Fibroblast of mammary gland (primary cell): ENCODE measurements at places on chromosomes 2 and 18.

GRCh38 chr2:127185705-127186104, 34.4 kb downstream of the CYP27C1 start:
- DNase-seq, result no peak

DNA sequence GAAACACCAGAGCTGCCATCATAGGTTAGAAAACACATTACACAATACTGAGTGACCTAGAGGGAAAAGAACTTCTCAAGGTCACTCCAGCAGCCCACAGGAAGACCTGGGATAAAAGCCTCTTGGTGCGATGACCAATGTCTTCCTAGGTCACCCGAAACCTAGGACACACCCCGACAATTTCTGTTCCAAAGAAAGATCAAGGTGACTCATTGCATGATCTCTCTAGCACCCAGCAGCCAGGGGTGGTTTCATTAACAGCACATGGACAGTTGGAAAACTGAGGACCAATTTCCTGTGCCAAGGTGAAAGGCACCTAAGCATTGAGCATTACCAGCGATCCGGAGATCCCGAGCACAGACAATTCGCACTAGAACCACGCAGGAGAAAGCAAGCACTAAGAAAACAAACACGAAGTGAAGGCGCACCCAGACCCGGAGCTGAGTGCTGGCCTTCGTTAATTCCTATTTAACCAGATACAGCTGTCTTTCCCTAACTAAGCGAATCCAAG, 1.5 kb downstream of the CACNB4 start:
- peak; percentile 44 for DNase-seq

DNA sequence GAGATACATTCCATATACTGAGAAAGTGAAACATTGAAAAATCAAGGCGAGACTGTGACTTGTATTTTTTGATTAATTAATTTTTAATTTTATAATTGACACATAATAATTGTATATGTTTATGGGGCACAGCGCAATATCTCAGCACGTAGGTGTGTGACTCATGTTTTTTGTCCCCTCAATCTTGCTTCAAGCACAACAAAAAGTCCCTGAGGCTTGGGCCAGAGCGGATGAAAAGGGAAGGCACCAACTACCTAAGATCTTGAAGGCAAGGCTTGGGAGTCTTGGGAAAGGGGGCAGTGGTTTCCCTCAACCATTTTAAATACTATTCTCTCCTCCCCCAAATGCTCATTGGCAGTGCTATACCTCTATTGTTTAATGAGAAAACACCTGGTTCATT, 9.9 kb downstream of the SGPP2 start:
- DNase-seq, result no peak

DNA sequence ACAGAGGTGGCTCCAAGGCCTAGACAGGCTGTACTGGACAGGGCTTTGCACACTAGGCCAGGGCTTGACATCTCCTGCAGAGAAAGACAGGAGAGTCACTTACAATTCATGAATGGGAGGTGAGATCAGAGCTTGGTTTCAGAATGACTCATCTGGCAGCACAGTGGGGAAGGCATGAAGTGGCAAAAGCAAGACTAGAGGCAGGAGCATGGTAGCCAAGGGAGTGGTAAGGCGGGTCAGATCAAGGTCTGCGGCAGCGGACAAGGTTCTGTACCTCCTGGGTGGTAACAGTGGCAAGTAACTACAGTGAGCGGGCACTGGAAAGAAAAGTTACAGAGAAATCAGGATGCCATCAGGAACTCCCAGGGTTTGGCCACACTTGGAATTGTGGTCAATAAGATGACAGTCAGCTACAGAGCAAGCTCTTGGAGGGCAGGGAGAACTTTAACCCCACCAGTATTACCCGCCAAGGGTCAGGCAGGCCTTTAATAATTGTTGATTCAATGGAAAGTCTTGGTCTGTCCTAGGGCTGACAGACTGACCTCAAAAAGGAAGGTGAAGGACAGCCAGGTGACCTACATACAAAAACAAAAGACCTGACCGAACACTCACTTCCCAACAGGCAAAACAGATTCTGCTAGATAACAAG, 5.7 kb downstream of the MCFD2 start:
- peak; percentile 85 for DNase-seq

DNA sequence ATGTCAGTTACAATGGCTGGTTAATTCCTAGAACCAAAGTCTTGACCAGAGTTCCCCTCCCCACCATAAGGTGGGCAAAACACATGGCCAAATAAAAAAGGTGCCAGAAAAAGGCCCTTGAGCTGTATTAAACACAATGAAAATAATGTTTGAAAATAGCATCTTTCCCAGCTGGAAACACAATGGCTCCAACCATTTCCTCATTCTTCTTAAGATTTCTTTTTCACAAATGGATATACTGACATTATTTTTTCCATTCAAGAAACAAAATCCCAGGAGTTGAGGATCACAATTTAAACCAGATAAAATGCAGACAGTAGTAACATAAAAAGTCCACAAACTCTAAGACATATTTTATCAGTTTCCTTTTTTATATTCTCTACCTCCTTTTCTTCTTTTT, 143.8 kb downstream of the EXOC6B start:
- DNase-seq, result no peak

DNA sequence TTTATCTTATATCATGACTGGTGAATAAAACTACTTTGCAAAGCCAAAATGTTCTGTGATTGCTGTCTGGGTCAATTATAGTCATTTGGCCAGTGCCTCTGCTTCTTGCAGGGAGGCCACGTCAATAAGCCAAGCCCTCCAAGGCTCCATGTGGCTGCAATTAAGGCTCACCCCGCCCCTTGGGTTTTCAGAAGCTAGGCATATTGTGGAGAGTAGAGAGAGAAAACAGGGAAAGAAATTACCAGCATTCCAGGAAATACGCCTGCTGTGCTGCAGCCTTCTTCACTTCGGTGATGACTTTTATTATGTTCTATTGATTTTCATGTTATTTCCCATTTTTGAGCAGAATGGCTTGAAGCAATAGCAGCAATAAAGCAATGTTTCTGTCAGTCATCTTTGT, 319.7 kb downstream of the SOX11 start:
- no peak for DNase-seq

DNA sequence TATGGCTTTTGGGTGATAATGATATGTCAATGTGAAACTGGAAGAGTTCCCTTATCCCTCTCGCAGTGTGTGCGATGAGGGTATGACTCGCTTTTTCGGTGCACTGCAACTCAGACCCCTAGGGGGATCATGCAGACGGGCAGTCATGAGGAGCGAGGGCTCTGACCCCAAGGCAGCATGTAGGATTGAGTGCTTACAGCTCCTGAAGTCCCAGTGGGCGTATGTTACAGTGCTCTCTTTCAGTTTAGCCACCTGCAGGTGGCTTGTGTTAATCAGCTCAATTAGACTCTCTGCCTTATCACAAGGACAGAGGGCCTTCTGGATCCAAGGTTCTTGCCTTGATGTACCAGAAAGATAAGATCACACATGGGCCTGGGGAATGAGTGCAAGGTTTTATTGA, 1269.9 kb upstream of the GYPC start:
- no peak for DNase-seq

DNA sequence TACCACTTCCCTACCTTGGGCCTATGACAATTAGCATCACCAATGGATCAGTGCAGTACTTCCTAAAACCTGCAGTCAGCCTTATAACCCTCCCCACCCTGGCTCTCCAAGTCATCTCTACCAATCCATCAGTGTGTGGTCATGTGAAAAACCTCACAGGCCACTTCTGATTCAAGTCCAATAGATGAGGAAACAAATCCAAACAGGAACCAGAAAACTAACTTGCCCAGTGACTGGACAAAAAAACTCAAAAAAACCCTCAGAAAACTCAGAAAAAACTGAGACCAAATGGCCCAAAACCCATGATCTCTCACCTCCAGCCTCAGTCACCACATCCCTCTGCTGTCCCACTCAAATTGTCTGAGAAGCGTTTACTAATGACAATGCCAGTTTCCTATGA, 43.3 kb downstream of the TGFA start:
- DNase-seq, result no peak

GRCh38 chr18:48649231-48649630, 110.4 kb downstream of the CTIF start:
- DNase-seq, result no peak

DNA sequence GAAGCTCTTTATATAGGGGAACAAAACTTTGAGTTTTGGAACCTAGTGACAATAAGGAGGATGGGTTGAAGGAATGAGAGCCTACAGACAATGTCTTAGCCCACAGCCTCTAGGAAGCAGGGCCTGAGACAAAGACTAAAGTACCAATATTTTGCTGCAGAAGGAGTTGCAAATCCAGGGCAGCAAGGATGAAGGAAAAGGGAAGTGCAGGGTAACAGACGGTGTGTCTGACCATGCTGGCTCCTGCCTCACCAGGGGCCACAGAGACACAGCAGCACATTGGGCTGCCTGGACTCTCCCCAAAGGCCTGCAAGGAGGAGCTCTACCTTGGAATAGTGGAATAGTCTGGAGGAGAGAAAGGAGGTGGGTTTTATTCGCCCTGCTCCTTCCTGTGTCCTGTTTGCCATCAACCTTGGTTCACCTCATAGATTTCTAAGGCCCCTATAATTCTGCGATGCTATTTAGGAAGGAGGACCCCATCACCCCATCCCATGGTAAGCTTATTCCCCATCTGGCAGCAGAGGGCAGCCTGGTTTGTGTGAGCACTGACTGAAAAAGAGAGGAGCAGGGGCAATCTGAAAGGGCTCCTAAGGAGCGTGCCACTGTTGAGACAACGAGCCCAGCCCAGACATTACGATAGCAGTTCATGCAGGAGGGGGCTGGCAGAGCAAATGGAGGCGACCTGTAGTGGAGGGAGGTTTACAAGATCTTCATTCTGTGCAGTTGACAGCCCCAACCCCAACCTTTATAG, 143.4 kb downstream of the MGAT5 start:
- no peak for DNase-seq

DNA sequence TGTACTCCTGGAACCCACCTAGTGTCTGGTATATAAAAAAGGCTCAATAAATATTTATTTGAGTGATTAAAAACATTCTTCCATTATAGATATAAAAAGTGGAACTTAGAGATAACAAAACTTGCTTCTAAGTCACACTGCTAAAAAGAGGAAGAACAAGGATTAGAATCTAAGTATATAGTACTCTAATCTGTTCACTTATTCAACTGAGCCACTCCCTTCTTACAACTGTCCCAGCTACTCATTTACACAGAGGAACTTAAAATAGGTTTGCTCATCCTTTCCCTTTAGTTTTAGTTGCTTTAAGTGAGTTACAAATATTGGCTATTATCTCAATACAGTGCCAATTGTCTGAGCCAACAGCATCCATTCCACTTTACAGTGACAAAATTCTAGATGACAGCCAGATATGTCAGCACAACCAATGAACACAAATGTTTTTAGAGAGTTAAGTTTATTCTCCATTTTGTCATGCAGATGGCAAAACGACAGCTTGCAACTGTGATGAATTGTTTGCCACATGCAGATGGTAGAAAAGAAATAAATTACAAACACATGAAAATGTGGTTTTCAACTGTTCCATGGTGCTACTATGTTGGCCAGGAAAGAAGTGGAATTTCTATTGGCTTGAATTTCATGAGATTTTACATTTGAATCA, 280.7 kb upstream of the ZC3H15 start:
- no peak for DNase-seq

GRCh38 chr18:12302391-12303147, 5.5 kb upstream of the TUBB6 start:
- DNase-seq, result no peak

DNA sequence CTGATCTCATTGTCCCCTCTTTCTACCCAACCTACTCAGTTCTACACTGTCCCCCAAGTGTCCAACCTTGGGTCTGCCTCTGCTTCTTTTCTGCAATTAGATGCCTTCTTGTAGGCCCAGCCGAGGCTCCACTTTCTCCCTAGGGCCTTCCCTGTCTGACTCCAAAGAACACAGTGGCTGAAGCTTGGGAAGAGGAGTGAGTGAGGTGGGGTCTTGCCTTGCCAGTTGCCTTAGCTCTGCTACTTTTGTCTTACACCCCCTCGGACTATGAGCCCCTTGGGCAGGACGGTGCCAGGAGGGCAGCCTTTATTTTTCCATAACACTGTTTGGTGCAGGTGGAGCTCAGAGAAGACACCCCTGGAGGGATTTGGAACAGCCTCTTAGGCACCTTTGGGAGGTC, 345.1 kb downstream of the CYP26B1 start:
- DNase-seq, result no peak

DNA sequence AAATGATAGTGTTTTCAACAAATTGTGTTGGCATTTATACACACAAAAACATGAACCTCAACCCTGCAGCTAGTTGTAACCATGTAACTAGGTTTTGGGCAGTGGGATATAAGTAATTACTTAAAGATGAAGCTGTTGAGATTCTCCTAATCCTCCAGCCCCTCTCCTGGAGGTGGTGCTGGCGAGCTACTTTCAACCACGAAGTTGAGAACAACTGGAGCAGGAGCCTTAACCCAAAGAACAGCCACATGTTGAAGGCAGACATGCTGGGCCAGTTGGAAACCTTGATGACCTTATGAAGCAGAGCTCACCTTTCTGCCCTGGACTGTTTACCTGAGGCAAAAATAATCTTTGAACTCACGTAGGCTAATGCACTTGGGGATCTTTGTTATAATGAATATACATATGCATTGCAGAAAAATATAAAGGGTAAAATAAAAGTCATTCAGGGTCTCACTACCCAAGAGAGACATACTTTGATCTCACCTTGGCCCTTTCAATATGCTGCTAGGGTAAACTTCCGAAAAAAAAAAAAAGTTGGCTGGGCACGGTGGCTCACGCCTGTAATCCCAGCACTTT, 89.6 kb upstream of the NPAS2 start:
- DNase-seq, result peak; percentile 83

DNA sequence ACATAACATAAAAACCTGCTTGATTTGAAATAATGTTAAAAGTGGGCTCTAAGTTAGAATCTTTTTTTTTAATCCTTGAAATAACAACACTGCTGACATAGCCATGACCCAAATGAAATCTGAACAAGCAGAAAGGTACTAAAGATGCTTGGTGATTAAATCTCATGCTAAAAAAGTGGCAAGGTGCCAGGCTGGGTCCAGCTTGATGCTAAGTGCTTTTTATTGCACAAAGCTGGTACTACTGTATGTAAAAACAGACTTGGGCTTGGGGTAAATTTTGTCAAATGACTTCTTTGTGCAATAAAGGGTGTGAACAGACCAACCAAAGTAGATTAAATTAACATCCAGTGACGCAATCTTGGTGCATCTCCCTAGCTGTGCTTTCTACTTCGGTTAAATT, 13.4 kb downstream of the BCL11A start:
- no peak for DNase-seq

DNA sequence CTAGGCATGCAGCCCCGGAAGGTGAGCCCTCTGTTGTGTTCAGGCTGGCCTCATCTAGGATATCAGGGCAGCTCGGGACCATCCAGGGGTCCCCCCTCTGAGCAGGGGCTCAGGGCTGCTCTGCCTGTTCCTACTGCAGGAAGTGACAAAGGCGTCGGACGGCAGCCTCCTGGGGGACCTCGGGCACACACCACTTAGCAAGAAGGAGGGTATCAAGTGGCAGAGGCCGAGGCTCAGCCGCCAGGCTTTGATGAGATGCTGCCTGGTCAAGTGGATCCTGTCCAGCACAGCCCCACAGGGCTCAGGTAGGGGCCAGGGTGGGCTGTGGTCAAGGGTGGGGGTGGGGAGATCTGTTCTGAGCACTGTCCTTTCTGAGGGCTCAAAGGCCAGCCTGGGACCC, 13.1 kb downstream of the KCNIP3 start:
- no peak for DNase-seq
